ENCODE measurements at places on chromosomes 2 and 18.

- DNase-seq: no peak
These were observed 17.5 kb upstream of the POLI start for GRCh38 chr18:54251606-54252390.

- no peak for DNase-seq
These were observed 513.5 kb downstream of the CMPK2 start for GRCh38 chr2:6352247-6352646.

DNA sequence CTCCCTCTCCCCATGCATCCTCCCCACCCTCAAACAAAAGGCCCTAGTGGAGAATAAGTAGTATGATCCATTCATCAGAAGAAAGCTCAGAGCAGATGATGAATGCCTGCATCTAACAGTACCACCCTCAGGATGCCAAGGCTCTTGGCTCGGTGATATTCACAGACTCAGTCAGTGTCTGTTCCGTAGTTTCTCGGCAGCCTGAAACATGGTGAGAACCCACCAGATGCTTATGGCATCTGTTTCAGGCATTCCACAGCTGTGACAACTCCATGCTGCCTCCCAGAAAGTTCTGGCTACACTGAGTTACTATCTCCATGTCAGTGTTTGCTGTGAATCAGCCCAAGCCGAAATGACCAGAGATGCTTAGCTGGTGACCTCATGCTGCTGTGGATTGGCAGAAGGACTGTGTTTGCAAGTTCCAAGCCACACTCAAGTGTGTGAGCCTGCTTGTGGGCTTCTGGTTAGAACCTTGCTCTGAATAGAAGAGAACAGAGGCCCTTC lies 83.9 kb downstream of the WDSUB1 start:
- no peak for DNase-seq

- no peak for DNase-seq
These were observed 722.5 kb downstream of the SOCS6 start for GRCh38 chr18:71011389-71011788.

GRCh38 chr2:128316777-128317180 lies 1.9 kb downstream of the HS6ST1 start:
- no peak for DNase-seq

DNA sequence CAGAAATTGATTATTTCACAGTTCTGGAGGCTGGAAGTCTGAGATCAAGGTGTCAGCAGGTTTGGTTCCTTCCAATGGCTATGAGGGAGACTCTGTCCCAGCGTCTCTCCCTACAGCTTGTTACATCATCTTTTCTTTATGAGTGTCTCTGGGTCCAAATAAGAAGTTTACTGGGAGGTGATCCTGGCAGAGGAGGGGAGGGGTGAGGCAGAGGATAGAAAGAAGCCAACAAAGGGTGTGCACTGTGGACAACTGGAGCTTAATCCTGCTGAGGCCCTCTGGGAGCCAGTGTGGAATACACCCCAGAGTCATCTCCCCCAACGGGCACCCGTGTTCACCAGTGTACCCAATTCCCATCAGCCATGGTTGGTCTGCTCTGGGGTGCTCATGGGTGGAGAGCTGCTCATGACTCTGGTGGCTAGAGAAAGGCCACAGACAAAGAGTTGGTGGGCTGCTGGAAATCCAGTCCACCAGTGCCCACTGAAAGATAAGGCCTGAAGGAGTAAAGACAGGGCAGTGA lies 57.5 kb upstream of the CTLA4 start:
- no peak for DNase-seq

DNA sequence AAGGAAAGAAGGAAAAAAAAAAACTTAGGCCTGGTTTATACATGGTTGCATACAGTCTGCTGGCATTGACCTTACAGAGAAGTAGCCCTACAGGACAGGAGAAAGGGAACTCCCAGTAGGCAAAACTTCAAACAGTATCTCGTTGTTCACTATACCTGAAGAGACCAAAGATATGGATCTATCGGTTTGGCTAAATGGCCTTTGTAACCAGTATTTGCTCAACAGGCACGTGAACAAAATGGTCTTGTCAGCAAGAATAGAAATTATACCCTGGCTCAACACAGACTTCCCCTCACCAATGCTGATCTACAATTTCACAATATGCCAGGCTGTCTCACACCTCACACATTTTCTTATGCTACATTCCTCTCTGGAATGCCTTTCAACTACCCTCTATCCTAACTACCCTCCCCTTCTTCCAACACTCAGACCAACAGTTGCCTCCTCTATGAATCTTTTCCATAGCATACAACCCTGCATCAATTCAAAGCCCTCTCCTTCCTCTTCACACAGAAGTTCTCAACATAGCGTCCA lies 13.7 kb downstream of the HYCC2 start:
- DNase-seq: peak; percentile 15

DNA sequence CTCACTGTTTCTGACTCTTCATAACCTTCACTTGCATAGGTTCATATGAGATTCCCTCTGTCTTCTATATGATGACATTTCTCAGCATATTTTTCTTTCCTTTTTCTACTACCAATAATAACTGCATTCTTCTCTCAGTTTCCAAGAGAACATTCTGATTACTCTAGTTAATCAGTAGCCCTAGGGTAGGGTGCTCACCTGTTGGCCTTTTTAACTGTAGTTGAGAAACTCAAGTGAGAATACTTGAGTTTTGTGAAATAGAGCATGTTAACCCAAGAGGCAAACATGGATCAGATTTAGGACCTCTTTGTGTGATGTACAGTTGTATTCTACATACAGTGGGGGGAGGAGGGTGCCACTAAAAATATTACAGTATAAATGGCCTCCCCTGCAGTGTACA lies 308.0 kb downstream of the CMPK2 start:
- no peak for DNase-seq

DNA sequence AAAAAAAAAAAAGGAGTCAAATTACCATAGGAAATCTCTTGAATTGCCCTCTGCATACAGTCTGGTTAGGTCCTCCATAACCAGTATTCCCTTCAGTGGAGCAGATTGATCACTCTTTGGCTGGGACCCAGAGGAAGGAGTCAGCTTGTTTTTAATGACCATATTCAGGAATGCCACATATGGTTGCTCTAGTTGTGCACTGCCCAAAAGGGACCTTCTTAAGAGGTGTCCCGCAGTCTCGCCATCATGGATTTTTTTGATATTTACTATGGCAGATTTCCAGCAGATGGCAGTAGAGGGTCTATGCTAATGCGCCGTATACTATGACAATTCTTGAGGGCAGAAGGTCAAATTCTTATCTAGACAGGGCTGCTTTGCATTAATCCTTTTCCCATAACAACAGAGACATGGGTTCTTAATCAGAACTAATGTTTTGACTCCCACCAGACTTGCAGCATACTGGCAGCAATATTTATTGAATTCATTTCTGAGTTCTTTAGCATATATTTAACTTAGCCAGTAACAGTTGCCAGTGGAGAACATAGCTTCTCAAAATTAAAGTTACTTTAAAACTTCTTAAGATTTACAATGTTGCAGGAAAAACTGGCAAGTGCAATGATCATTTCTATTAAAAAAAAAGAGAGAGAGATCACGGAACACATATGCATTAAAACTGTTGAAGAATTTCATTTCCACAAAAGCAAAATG lies 31.8 kb upstream of the INPP4A start:
- DNase-seq: peak; percentile 74

DNA sequence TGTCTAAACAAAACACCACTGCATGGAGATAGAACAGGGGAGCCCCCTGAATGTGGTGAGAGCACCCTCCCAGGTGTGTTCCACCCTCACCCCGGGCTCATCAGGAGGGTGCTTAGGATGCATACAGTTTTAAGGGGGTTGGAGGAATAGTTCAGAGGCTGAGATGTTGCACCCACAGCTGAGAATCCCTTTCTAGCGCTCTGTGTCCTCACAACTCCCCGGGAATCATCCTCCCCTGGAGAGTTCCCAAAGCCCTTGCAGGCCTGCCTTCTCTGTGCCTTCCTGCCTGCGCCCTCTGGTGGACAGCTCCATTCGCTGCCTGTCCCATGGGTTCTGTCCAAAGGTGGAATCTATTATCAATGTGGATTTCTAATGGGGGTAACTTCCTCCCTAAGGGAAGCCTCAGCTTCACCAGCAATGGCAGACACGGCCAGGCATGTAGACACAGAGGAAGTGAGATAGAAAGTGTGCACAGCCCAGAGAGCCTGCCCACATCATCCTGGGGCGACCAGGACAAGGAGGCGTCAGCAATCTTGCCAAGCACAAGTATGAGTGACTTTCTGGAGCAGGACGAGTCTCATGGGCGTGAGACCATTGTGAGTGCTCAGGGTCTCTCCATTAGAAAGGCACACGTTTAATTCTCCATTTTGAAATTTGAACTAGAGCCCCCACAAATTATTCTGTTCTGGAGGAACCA lies 1.2 kb upstream of the UGT1A5 start:
- peak; percentile 70 for DNase-seq

GRCh38 chr2:165692906-165693305 lies 101.1 kb downstream of the GALNT3 start:
- no peak for DNase-seq

DNA sequence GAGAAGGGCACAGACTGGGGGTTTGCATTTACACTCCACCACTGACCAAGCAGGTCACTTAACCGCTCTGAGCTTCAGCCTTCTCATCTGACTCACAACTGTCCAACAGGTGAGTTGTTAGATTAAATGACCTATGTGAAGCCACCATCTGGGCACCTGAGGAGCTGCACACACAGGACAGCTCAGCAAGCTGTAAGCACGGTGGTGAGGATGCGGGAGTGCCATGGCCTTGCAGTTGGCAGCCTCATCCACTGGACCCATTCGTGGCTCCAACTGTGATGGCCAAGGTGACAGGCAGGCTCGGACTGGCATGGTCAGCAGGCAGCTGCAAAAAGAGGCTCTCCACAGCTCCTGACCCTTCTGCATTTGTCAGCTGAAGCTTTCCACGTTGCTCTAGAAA lies 23.3 kb upstream of the AMMECR1L start:
- DNase-seq: no peak

DNA sequence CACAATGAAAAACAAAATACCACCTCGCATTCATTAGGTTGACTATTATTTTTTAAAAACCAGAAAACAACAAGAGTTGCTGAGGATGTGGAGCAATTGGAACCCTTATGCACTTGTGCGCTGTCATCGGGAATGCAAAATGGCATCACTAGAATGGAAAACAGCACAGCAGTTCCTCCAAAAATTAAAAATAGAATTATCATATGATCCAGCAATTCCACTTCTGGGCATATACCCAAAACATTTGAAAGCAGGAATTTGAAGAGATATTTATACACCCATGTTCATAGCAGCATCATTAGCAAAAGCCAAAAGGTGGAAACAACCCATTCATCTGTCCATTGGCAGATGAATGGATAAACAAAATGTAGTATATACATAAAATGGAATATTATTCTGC lies 11.9 kb upstream of the NMUR1 start:
- DNase-seq: no peak

DNA sequence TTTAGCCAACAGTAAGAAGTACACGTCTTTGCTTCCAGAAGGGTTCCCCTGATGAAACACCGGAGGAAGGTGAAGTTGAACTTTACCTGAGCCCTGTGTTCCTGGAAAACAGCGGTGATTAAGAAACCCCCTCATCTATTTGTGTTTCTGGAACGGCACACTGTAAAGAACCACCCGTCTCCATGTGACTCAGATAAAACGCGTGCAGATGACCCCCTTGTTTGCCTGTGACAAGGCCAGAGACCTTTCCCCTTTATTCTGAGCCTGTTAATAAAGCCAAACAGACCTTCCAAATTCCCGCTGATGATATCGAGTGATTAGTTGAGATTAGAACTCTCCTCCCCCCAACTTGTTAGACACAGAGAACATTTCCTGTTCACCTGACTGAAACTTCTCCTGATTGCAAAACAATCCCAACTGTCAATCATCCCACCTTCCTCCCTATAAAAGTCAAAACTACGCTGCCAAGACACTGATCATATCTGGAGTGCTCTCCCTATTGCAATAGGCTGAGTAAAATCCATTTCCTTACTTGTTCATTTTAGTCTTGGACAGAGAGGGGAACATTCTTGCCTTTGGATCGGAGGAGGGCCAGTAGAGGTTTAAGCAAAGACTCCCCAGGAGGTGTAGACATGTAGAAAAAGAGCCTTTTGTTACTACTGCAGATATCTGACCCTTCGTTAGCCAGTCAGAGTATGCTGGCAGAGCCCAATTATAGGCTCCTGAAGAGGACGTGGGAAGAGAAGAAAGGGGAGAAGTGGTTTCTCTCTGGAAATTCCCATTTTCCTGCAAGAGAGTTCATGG lies 914 bp upstream of the IWS1 start:
- DNase-seq: peak; percentile 68

GRCh38 chr2:97706112-97706511 lies 7.3 kb upstream of the ZAP70 start:
- no peak for DNase-seq

DNA sequence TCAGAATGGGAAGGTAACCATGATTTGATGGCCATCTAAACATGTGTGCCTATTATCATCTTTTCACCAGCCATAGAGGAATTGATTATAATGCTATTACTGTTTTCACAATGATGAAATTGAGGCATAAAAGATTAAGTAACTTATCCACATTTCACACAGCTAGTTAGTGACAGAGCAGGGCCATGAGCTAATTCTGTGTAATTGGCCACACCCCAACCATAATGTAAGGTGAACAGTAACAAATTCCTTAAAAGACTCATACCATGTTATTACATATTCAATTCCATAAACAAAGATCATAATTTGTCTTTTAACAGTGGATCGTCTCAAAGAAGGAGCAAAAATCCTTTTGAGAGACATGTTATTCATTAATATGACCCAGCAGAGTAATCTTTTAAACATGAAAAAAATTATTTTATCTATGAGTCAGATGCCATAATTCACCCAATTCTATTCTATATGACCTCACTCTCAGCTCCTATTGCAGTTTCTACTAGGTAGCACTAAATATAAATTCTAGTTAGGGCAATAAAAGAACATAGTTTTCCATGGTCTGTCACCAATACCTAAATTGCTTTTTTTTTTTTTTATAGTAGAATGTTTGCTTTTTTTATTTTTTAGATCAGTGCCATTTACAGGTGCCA lies 475.8 kb upstream of the SLC39A10 start:
- no peak for DNase-seq

Measured in HuH-7 (cell line).